ENCODE measurements at places on chromosomes 3 and 15. TPM values are rescaled to one million over a fixed set of nuclear protein-coding genes. Genes with fewer than 3 reads are reported as not detected.

GRCh38 chr15:78182821-78183220 is 33.7 kb downstream of the IDH3A start:
- no peak overlapping the region for H3K27ac ChIP-seq
- no peaks in the 10 kb centered on the region for H3K4me1 ChIP-seq
- no peak for DNase-seq
- no peak overlapping the region for H3K4me3 ChIP-seq
- H3K27me3 ChIP-seq, result no peaks in the 10 kb centered on the region

Gene ANKRD34C
- not detected for total RNA-seq

Gene PFKFB4
- 4.2 TPM for total RNA-seq

- no peaks in the 10 kb centered on the region for H3K4me1 ChIP-seq
- no peaks in the 10 kb centered on the region for H3K27me3 ChIP-seq
- no peaks in the 10 kb centered on the region for H3K36me3 ChIP-seq
- no peak overlapping the region for H3K27ac ChIP-seq
- DNase-seq, result no peak
Observed at GRCh38 chr15:22239806-22240180, 159.5 kb downstream of the OR4M2 start.

Gene AP2M1
- total RNA-seq, result 281 TPM

GRCh38 chr3:140724856-140725812 is 47.3 kb downstream of the TRIM42 start:
- no peak overlapping the region for H3K4me3 ChIP-seq
- no peaks in the 10 kb centered on the region for H3K36me3 ChIP-seq
- H3K27me3 ChIP-seq, result no peaks in the 10 kb centered on the region
- DNase-seq, result no peak
- no peak overlapping the region for H3K27ac ChIP-seq

Gene CCR8
- total RNA-seq, result not detected

Gene TMEM207
- not detected for total RNA-seq

DNA sequence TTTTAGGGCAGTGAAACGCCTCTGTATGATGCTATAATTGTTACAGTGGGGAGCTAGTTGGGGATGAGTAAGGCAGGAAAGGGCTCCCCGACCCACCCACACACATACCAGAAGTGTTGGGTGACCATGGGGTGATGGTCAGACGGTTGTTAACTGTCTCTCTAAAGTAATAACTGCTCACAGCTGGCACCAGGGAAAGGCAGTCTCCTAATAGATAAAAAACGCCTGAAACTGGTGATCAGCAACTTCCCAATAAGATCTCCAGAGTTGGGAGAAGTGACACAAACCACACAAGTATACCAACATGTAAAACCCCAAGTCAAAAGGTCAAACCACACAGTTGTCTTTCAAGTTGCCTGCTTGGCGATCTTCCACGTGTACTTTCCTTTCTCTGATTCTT is 346.5 kb upstream of the CNTN4 start:
- H3K36me3 ChIP-seq, result no peaks in the 10 kb centered on the region
- no peak overlapping the region for H3K27ac ChIP-seq
- no peak for DNase-seq

- no peaks in the 10 kb centered on the region for H3K36me3 ChIP-seq
- no peak overlapping the region for H3K4me3 ChIP-seq
- no peaks in the 10 kb centered on the region for H3K27me3 ChIP-seq
- peaks cover 3% of the 10 kb centered on the region for H3K4me1 ChIP-seq
- no peak for DNase-seq
Observed at GRCh38 chr3:62143843-62144450, 229.4 kb downstream of the FEZF2 start.

GRCh38 chr15:28273468-28273867 is 48.5 kb downstream of the HERC2 start:
- H3K4me3 ChIP-seq, result no peak overlapping the region
- no peak overlapping the region for H3K27ac ChIP-seq
- H3K4me1 ChIP-seq, result peaks cover 1% of the 10 kb centered on the region
- DNase-seq, result no peak
- H3K27me3 ChIP-seq, result no peaks in the 10 kb centered on the region
- no peaks in the 10 kb centered on the region for H3K36me3 ChIP-seq

DNA sequence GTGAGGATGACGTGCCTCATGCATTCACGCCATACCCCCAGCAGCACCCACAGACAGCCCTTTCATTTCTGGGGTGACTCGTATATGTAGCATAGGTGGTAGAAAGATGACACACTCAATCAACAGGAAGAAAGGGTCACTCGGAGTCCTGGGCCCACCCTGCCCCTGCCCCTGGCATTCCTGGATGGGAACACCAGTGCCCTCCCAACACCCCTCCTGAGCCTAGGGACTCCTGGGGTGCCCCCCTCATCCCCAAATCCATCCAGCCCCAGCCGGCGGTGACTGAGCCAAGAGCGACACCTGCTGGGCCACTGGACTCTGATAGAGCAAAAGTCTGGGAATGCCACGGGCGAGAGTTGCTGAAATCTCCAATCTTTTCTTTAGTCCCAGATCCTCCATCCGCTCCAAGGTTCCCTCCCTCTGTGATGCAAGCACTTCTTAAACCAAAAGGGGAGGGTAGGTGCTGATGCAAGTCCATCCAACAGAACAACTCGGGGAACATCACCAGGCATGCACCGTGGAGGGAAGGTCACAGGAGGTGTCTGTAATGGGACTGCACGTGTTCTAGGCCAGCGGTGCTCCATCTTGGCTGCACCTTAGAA is 31.1 kb downstream of the ACAN start:
- H3K27ac ChIP-seq, result peak overlapping the region; percentile 17
- no peaks in the 10 kb centered on the region for H3K36me3 ChIP-seq
- no peaks in the 10 kb centered on the region for H3K27me3 ChIP-seq
- DNase-seq, result peak; percentile 78

DNA sequence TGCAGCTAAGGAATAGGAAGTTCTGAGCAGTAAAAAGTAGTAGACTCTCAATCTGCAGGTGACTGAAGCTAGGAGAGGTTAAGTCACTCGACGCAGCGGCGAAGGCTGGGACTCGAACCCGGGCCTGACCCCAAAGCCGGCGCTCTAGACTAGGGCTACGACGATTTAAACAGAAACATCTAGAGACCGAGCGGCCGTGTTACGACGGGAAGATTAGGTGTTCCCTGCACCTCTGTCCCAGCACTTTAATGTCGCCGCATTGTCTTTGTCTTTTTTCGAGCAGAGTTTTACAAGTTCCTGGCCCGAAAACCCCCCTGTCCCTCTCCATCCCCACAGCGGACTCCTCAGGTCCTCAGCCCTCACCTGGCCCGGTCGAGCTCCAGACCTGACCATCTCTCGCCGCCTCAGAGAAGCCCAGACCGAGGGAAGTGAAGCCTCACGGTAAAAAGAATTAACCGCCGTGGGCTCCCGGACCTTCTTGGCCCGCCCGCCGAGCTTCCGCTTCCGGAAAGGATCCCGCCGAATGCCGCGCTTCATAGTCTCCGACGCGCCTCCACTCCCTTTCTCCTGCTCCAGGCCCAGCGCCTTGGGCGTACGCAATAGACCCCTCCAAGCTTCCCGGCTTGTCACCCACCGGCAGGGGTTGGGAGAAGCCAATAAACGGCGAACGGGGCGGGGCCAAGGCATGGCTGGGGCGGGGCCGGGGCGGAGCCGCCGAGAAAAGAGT is at the start of gene CCDC14:
CCDC14 (minus strand) TSS at position 449 of the 727 bp plus-strand sequence; CDS start at position 393, 56 bp downstream.
- H3K36me3 ChIP-seq, result no peaks in the 10 kb centered on the region
- H3K4me1 ChIP-seq, result no peaks in the 10 kb centered on the region
- no peaks in the 10 kb centered on the region for H3K27me3 ChIP-seq

DNA sequence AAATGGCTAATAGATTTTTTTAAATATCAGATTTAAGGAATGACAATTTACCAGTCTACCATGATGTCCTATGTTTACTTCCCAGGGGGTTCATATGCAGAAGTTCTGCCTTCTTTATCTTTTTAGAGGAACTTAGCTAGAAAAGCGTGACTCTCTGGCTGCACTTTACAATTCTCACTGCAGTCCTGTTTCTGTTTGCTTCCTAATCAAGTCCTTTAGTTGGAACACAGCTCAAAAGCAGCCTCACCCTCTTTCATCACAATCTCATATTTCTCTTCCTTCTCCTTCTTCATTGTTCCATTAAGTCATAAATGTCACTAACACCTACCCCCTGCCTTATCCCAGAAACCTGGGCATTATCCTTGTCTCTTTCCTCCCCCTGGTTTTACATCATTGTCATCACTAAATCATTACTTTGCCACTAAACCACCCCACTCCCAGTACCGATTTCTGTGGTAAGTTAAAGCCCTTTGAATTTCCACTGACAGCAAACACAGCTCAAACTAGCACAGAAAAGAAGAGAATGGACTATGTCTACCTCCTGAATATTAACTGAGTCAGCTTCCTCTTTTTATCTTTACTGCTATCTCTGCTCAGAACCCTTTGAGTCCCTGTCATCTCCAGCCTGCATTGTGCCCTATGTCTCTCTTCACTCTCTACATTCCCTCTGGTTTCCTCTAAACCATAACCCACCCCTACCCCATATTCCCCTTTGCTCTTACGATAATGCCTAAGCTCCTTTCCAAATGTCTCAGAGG is 13.8 kb upstream of the PPP4R2 start:
- no peak for DNase-seq
- no peaks in the 10 kb centered on the region for H3K36me3 ChIP-seq
- no peak overlapping the region for H3K27ac ChIP-seq
- no peak overlapping the region for H3K4me3 ChIP-seq

- no peaks in the 10 kb centered on the region for H3K27me3 ChIP-seq
- DNase-seq, result no peak
- H3K4me3 ChIP-seq, result no peak overlapping the region
- no peaks in the 10 kb centered on the region for H3K36me3 ChIP-seq
Observed at GRCh38 chr15:101329867-101330380, 34.9 kb upstream of the SNRPA1 start.

Gene PP2D1
- total RNA-seq, result not detected

Gene RETNLB
- not detected for total RNA-seq

GRCh38 chr15:32889214-32889613 is 171.4 kb downstream of the GREM1 start:
- no peak for DNase-seq
- H3K4me3 ChIP-seq, result no peak overlapping the region
- no peak overlapping the region for H3K27ac ChIP-seq
- H3K4me1 ChIP-seq, result no peaks in the 10 kb centered on the region

- H3K27me3 ChIP-seq, result no peaks in the 10 kb centered on the region
- H3K27ac ChIP-seq, result no peak overlapping the region
- H3K4me3 ChIP-seq, result no peak overlapping the region
Observed at GRCh38 chr3:104385421-104385820, 981.3 kb upstream of the ALCAM start.

- no peaks in the 10 kb centered on the region for H3K36me3 ChIP-seq
- H3K4me3 ChIP-seq, result no peak overlapping the region
- H3K4me1 ChIP-seq, result no peaks in the 10 kb centered on the region
- no peaks in the 10 kb centered on the region for H3K27me3 ChIP-seq
- DNase-seq, result no peak
Observed at GRCh38 chr3:197445896-197446699, 109.7 kb downstream of the BDH1 start.

Gene PARP15
- total RNA-seq, result 0.46 TPM

- H3K36me3 ChIP-seq, result no peaks in the 10 kb centered on the region
- no peaks in the 10 kb centered on the region for H3K27me3 ChIP-seq
- no peak for DNase-seq
- H3K4me3 ChIP-seq, result no peak overlapping the region
Observed at GRCh38 chr3:115062412-115062956, 84.6 kb downstream of the ZBTB20 start.

GRCh38 chr15:73906346-73907034 is 19.8 kb upstream of the LOXL1 start:
- H3K36me3 ChIP-seq, result no peaks in the 10 kb centered on the region
- no peak for DNase-seq
- H3K4me3 ChIP-seq, result no peak overlapping the region
- no peak overlapping the region for H3K27ac ChIP-seq

DNA sequence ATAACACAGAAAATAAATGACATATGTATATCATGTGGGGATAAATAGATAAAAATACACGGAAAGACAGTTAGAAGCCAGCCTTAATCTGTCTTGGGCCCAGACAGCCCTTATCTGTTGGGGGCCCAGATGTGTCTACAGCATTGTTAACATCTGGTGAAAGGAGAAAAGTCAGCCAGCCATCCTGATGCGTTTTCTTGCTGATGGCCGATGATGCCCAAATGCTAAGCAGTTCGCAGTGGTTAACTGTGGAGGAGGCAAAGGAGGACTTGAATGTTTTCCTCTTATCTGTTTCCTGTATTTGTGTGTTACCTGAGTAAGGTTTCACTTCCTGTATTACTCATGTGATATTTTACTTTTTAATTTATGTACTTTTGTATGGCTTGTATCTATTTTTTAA is 46.2 kb downstream of the NOX5 start:
- no peaks in the 10 kb centered on the region for H3K36me3 ChIP-seq
- H3K27me3 ChIP-seq, result no peaks in the 10 kb centered on the region
- no peak for DNase-seq
- H3K4me3 ChIP-seq, result no peak overlapping the region
- no peak overlapping the region for H3K27ac ChIP-seq

GRCh38 chr3:13483286-13483685 is 3.2 kb downstream of the HDAC11 start:
- no peaks in the 10 kb centered on the region for H3K27me3 ChIP-seq
- DNase-seq, result no peak
- H3K4me3 ChIP-seq, result no peak overlapping the region
- no peak overlapping the region for H3K27ac ChIP-seq
- H3K4me1 ChIP-seq, result peaks cover 7% of the 10 kb centered on the region
- no peaks in the 10 kb centered on the region for H3K36me3 ChIP-seq

- peaks cover 7% of the 10 kb centered on the region for H3K4me1 ChIP-seq
- DNase-seq, result no peak
- H3K27me3 ChIP-seq, result no peaks in the 10 kb centered on the region
- H3K27ac ChIP-seq, result peak overlapping the region; percentile 98
- no peaks in the 10 kb centered on the region for H3K36me3 ChIP-seq
Observed at GRCh38 chr3:196082619-196082971, 705 bp upstream of the TFRC start.

Gene PROK2
- 0.20 TPM for total RNA-seq

Gene GOLGA8T
- total RNA-seq, result 0.24 TPM

DNA sequence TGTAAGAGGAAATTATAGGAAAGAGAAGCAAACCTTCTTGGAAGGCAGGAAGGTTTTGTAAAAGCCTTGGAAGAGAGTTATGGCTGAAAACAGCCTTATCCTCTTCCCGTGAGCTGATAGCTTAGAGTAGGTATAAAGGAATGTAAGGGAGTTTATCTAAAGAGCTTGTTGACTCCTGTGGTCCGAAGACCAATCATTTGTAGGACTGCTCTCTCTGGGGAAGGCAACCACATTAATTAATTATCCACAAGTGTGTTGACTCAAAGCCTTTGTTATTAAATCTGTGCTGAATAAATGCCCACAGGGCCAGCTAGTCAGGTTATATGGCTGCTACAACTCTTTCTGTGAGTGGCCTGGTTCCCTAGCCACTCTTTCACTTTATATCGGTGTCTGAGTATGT is 452.1 kb upstream of the RASGRP1 start:
- H3K27me3 ChIP-seq, result no peaks in the 10 kb centered on the region
- DNase-seq, result no peak
- H3K4me3 ChIP-seq, result no peak overlapping the region
- H3K36me3 ChIP-seq, result no peaks in the 10 kb centered on the region

GRCh38 chr3:131744765-131745164 is 242.0 kb upstream of the MRPL3 start:
- no peak for DNase-seq
- no peaks in the 10 kb centered on the region for H3K4me1 ChIP-seq
- H3K36me3 ChIP-seq, result no peaks in the 10 kb centered on the region
- no peak overlapping the region for H3K4me3 ChIP-seq
- no peak overlapping the region for H3K27ac ChIP-seq
- no peaks in the 10 kb centered on the region for H3K27me3 ChIP-seq

Gene CILP
- total RNA-seq, result 2.1 TPM
